ENCODE measurements at places on chromosomes 3 and 15. TPM values are rescaled to one million over a fixed set of nuclear protein-coding genes. Genes with fewer than 3 reads are reported as not detected.

The TM4SF4 gene
- not detected for total RNA-seq

DNA sequence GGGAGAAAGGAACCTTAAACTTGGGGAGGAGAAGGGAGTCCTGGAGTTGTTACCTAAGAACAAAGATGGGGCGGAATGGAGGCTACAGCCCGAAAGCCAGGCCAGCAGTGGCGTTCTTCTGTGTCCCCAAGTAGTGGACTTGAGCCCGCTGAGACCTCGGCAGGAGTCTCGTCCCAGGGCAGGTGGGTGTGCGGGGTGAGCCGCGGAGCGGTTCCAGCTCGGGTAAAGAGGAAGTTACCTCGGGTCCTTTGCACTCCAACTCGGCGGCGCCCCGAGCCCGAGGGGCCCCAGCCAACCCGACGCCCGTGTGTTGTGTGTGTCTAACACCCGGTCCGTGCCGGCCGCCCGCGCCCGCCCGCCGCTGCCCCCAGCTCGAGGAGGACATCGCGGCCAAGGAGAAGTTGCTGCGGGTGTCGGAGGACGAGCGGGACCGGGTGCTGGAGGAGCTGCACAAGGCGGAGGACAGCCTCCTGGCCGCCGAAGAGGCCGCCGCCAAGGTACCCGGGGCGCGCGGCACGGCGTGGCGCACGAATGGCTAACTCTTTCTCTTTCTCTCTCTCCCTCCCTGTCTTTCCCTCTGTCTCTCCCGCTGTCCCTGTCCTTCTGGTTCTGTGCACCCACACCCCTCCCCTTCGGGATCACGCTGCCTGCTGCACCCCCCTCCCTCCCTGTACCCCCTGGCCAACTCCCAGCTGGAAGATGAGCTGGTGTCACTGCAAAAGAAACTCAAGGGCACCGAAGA, 959 bp downstream of the TPM1 start:
- H3K27me3 ChIP-seq, result no peaks in the 10 kb centered on the region
- H3K36me3 ChIP-seq, result peaks cover 20% of the 10 kb centered on the region
- DNase-seq, result no peak
- peak overlapping the region; percentile 98 for H3K4me3 ChIP-seq

DNA sequence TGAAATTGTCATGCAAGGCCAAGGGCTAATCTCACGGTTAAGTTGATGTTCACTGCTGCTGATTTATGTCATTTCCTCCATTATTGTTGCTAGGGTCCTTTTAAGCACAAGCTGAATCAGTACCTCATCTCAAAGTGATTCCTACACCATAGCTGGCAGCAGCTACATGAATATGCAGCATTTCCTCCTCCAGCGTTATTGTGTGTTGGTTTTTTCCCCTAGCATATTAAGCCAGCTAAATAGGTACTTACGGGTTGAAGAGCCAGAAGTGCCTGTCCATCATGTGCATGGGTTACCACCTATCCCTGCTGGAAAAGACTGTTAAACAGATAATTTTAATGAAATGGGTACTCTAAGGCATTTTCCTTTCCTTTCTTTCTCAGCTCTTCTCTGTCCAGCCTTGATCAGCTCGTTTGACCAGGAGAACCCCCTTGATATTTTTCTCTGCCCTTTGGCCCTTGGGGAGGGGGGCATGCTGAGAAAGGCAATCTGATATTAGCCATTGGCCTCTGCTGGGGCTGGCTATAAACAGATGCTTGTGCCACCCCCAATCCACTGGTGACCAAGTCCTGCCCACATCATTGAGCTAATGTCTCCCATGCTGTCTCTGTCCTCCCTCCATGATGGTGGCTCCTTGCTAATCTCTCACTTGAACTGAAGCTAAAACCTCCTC, 115.6 kb upstream of the PLXNA1 start:
- DNase-seq, result no peak
- H3K4me1 ChIP-seq, result no peaks in the 10 kb centered on the region
- H3K4me3 ChIP-seq, result no peak overlapping the region
- H3K27me3 ChIP-seq, result no peaks in the 10 kb centered on the region

DNA sequence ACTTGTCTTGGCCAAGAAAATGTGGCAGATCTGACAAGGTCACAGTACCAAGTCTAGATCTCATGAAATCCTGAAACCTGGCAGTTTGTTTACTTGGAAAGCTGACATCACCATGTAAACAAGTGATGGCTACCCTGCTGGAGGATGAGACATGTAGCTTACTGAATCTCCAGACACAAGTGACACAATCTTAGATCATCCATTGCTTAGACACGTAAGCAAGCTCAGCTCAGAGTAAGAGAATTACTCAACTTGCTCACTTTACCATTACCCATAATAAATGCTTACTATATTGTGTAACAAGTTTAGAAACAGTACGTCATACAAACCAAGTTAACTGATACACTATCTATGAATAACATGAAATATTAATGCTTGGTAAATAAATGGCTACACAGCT, 263.8 kb downstream of the TBC1D5 start:
- H3K27ac ChIP-seq, result no peak overlapping the region
- H3K36me3 ChIP-seq, result no peaks in the 10 kb centered on the region
- no peaks in the 10 kb centered on the region for H3K4me1 ChIP-seq
- no peak for DNase-seq
- no peak overlapping the region for H3K4me3 ChIP-seq
- H3K27me3 ChIP-seq, result no peaks in the 10 kb centered on the region

DNA sequence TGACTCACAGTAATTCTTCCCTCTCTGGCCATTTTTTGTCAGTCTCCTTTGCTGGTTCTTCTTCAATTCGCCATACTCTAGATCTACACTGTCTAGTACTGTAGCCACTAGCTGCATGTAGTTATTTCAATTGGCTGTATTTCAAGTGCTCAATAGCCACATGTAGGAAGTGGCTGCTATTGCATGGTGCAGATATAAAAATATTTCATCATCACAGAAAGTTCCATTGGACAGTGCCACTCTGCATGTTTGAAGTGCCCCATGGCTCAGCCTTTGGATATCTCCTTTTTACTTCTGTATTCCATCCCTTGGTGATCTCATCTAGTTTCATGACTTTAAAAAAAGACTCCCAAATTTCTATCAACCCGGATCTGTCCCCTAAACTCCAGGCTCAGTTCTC, 22.1 kb downstream of the PPP2R3A start:
- H3K4me1 ChIP-seq, result no peaks in the 10 kb centered on the region
- H3K27ac ChIP-seq, result no peak overlapping the region
- no peaks in the 10 kb centered on the region for H3K27me3 ChIP-seq
- H3K4me3 ChIP-seq, result no peak overlapping the region
- H3K36me3 ChIP-seq, result no peaks in the 10 kb centered on the region
- DNase-seq, result no peak

GRCh38 chr3:126340943-126341754, 16.1 kb downstream of the KLF15 start:
- peak; percentile 39 for DNase-seq
- H3K36me3 ChIP-seq, result no peaks in the 10 kb centered on the region
- no peak overlapping the region for H3K4me3 ChIP-seq
- no peak overlapping the region for H3K27ac ChIP-seq

DNA sequence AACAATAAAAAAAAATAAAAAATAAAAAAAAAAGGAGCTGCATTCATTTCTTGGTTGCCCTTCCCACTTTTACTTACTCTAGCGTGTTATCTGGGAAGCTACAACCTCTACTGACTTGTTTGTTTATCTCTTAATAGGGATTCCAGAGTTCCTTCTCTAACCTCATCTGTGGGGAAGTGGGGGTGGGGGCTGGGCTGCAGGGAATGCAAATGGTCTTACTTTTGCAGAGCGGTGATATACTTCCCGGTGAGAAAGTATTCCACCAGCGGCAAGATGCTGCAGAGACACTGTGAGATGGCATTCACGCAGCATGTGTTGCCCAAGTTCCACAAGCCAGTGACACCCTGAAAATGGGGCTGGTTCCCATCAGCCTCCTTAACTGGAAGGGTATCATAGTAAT, 2.1 kb downstream of the USP50 start:
- no peaks in the 10 kb centered on the region for H3K36me3 ChIP-seq
- DNase-seq, result no peak
- no peaks in the 10 kb centered on the region for H3K27me3 ChIP-seq
- no peak overlapping the region for H3K27ac ChIP-seq

DNA sequence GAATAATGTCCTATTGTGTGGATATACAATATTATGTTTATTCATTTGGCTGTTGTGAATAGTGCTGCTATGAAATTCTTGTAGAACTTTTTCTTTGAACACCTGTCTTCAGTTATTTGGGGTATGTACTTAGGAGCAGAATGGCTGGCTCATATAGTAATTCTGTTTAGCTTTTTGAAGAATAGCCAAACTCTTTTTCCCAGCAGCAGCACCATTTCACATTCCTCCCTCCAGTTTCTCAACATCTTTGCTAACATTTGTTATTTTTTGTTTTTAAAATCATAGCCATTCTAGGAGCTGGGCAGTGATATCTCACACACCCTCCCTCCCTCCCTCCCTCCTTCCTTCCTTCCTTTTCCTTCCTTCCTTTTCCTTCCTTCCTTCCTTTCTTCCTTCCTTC, 39.7 kb downstream of the LSM3 start:
- H3K4me3 ChIP-seq, result no peak overlapping the region
- no peaks in the 10 kb centered on the region for H3K36me3 ChIP-seq
- H3K27ac ChIP-seq, result no peak overlapping the region
- H3K27me3 ChIP-seq, result no peaks in the 10 kb centered on the region

DNA sequence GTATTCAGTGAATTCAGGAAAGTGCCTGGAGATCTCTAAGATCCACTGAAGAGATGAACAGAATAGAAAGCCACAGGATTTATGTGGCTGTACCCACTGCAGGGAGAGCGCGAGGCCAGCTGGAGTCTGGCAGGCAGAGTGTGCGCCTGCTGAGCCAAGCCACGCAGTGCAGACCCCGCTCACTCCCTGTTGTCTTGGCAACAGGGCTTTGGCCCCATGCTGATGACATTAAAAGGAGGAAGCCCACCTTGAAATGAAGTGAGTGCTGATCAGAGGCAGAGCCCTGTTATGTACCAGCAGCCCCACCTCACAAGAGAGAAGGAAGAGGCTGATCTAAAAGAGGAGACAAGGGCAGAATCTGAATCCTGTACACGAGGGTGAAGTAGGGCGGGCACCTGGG, 36.7 kb downstream of the PXYLP1 start:
- DNase-seq, result no peak
- H3K36me3 ChIP-seq, result no peaks in the 10 kb centered on the region
- no peak overlapping the region for H3K27ac ChIP-seq
- H3K4me1 ChIP-seq, result no peaks in the 10 kb centered on the region

The EMC7 gene
- total RNA-seq, result 39.0 TPM

The CFAP92 gene
- total RNA-seq, result 2.0 TPM

GRCh38 chr3:11346416-11346815, 74.2 kb downstream of the ATG7 start:
- no peaks in the 10 kb centered on the region for H3K4me1 ChIP-seq
- no peak overlapping the region for H3K4me3 ChIP-seq
- H3K27ac ChIP-seq, result no peak overlapping the region
- H3K27me3 ChIP-seq, result no peaks in the 10 kb centered on the region

DNA sequence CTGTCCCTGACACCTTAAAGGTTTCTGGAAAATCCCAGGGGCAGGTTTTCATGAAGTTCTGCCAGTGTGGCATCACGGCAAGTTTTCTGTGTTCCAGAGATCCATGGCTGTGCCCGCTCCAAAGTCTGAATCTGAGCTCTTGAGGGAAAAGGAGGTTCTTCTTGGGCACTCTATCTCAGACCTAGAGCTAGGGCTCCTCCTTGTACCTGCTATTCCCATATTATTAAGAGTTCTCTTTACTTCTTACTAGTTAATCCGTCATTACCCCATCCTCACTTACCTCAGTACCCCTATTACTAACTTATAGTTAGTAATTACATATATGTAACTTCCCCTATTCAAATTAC, 5.9 kb upstream of the TRA2B start:
- H3K4me3 ChIP-seq, result no peak overlapping the region
- no peak overlapping the region for H3K27ac ChIP-seq
- H3K4me1 ChIP-seq, result no peaks in the 10 kb centered on the region
- H3K27me3 ChIP-seq, result no peaks in the 10 kb centered on the region

GRCh38 chr3:18965781-18966180, 182.5 kb upstream of the KCNH8 start:
- DNase-seq, result no peak
- no peaks in the 10 kb centered on the region for H3K36me3 ChIP-seq
- H3K4me3 ChIP-seq, result no peak overlapping the region

The NOP10 gene
- total RNA-seq, result 285 TPM

The TMCO5A gene
- total RNA-seq, result not detected

DNA sequence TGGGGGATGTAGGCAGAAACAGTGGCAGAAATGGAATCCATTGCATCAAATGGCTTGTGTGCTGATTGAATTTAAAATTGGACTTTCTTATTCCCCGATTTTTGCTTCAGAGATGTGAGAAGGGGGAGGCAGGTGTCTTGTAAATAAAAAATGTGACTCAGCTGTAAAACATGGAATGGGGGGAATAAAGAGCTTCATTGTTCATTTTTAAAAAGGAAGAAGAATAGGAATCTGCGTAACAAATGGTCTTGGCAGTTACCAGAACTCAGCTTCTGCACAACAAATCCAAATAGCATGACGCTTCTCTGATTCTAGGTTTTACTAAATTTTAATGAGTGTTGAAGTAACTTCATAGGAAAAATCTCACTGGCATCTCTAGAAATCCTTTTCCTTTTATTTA, 323.9 kb upstream of the GBE1 start:
- H3K27ac ChIP-seq, result no peak overlapping the region
- H3K36me3 ChIP-seq, result no peaks in the 10 kb centered on the region
- no peaks in the 10 kb centered on the region for H3K27me3 ChIP-seq
- H3K4me3 ChIP-seq, result no peak overlapping the region

The PSTPIP1 gene
- total RNA-seq, result 0.63 TPM

The LXN gene
- total RNA-seq, result 4.7 TPM

Data from H1 (cell line).